ENCODE measurements at places on chromosomes 2 and 18.

GRCh38 chr2:63192889-63193774, 142.5 kb downstream of the OTX1 start:
- DNase-seq, result no peak

GRCh38 chr2:191257934-191258333, 12.7 kb downstream of the MYO1B start:
- no peak for DNase-seq

GRCh38 chr18:11204020-11204419, 54.7 kb upstream of the PIEZO2 start:
- no peak for DNase-seq

DNA sequence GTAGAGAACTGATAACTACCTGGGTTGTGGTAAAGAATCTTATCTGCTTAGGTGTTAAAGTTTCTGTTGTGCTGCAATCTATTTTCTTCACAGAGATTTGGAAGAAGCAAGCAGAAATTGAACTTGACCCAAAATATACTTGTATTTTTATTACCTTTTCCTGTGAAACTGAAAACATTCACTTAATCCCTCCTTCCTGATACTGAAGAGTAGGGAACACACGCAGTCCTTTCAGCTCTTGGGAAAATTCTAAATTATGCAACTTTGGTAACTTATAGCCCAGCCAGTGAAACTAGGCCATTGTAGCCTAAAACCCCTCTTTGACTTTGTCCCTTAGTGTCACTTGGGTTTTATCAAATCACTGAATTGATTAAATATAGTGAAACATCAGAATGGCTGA, 128.4 kb upstream of the MEIS1 start:
- DNase-seq, result no peak

All from left renal pelvis (tissue), 4 donors.